ENCODE measurements at places on chromosomes 16 and 17. TPM values are rescaled to one million over a fixed set of nuclear protein-coding genes. Genes with fewer than 3 reads are reported as not detected.

- peaks cover 32% of the 10 kb centered on the region for H3K4me1 ChIP-seq
- no peaks in the 10 kb centered on the region for H3K27me3 ChIP-seq
- no peak overlapping the region for H3K4me3 ChIP-seq
These were observed 37.9 kb upstream of the TRAP1 start for GRCh38 chr16:3755249-3755648.

The KCNJ18 gene
- not detected for total RNA-seq

DNA sequence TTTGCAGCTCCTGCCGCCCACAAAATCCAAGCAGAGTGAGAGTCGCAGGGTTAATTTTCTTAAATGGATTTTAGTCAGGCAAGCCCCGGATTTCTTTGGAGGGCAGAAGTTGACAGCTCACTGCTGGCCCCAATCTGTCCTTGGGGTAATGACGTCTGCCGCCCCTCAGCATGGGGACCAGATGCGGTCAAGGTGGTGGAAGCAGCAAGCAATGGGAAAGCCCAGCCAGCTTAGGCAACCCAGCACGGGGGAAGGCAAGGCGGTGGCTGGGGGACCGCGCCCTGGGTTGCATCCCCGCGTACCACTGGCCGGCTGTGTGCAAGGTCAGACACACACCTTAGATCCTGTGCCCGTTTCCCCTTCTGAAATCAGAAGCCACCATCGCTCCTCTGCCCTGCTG, 321.7 kb downstream of the C16orf95 start:
- peaks cover 24% of the 10 kb centered on the region for H3K4me1 ChIP-seq
- no peak for DNase-seq
- peaks cover 4% of the 10 kb centered on the region for H3K36me3 ChIP-seq
- H3K27ac ChIP-seq = no peak overlapping the region

DNA sequence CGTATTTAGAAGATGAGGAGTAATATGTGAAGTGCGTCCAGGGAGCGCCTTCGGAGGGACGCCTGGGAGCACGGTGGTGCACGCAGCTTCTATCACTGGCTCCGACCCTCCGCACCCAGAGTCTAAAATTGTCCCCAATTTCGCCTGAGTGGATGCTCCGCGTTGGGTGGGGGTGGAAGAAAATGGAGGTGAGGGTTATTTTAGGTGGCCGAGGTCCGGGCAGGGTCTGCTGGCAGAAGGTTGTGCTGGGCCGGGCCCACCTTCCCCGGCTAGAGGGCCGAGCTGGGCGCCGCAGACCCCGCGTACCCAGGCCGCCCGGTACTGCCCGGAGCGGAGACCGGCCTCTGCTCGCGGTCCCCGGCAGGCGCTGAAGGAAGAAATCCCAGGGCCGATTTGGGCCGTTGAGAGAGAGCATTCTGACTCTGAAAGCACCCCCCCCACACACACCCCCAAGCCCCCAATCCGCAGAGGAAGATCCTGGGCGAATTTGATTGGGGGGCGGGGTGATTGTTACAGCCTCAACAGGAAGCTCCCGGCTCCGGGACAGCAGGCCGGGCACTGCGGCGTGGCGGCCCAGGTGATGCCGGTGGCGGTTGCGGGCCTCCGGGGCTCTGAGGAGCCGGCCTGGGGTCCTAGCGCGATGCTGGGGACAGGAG, 3.0 kb downstream of the BAHCC1 start:
- no peaks in the 10 kb centered on the region for H3K36me3 ChIP-seq
- H3K4me3 ChIP-seq = peak overlapping the region; percentile 88
- DNase-seq = no peak
- no peaks in the 10 kb centered on the region for H3K27me3 ChIP-seq
- H3K27ac ChIP-seq = peak overlapping the region; percentile 97

The TBC1D3I gene
- total RNA-seq = 0.60 TPM

DNA sequence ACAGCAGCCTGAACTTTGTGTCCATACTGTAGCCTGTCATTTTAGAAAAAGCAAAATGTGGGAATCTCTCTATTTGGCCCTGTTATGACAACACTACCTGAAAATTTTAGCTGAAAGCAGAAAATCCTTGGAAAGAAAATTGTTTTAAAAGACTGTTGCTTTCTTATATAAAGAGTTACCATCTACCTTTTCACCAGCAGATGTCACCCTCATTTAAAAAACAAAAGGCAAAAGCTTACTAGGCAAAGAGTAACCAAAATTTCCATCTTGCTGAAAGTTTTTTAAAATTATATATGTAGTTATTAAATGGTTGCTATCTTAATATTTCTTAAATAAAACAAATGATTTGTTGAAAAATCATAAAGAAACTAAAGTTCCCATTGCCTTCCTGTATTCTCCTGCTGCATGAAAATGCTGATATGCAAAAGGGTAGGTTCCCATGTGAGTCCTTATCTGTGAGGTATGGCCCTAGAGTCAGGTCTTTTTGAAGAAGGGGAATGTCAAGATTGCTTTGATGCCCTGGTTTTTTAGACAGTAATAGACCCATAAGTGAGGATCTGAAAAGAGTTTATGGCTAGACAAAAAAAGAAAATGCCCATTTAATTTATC, 61.0 kb downstream of the TNRC6C start:
- H3K4me3 ChIP-seq = no peak overlapping the region
- no peaks in the 10 kb centered on the region for H3K4me1 ChIP-seq
- no peak overlapping the region for H3K27ac ChIP-seq
- DNase-seq = no peak
- H3K27me3 ChIP-seq = no peaks in the 10 kb centered on the region

DNA sequence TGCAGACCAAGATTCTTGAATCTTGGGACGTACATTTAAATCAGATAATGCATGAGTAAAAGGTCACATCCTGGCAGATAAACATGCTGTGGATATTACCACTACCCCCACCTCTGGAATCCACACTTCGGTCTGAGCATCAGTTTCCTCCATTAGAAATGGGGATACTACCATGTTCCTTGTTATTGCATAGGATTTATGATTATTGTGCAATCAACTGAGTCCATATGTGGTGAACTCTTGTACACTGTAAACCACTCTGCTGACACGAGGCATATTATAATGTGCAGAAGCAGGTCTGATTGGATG, 108.7 kb downstream of the VAT1L start:
- no peaks in the 10 kb centered on the region for H3K27me3 ChIP-seq
- H3K27ac ChIP-seq = no peak overlapping the region
- H3K36me3 ChIP-seq = no peaks in the 10 kb centered on the region
- DNase-seq = no peak

DNA sequence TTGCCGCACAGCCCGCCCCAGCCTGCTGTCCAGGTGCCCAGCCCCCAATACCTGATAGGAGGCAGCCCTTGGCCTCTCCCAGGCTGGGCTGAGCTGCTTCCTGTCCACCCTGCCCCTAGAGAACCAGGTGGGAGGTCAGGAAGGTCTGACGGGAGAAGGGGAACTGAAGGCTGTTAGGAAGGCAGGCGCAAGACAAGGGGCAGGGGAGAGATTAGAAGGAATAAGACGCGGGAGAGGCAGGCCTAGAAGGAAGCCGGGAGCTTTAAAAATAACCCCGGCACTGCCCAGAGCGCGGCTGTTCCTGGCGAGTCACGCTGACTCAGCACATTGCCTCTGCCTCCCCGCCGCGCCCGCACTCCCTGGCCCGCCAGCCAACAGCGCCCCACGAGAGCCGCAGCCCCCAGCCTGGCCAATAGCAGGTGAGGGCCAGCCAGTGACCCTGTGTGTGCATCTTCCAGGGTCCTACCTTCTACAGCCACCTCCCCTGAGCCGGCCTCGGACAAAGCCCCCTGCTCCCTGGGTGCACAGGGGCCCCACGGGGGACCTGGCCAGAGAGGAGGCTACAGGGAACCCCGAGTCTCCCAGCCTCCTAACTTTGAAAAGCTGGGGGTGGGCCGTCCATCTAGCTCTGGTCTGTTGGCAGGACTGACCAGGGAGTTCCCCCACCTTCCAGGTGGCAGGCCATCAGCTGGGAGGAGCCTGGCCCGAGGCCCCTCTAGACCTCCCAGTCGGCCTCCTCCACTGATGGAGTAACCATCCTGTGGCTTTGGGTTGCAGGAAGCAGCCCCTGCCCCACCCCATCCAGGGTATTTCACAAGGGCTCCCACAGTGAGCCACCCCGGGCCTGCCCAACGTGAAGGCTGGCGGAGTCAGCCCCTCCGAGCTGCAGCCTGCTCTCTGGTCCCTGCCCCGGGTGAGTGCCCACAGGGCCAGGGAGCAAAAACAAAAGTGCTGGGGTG, 4.0 kb downstream of the MAFG start:
- H3K36me3 ChIP-seq = peaks cover 8% of the 10 kb centered on the region
- peaks cover 41% of the 10 kb centered on the region for H3K4me1 ChIP-seq
- H3K27me3 ChIP-seq = no peaks in the 10 kb centered on the region
- peak overlapping the region; percentile 93 for H3K27ac ChIP-seq
- no peak for DNase-seq

GRCh38 chr17:540631-541030, 174.0 kb downstream of the VPS53 start:
- H3K4me1 ChIP-seq = peaks cover 9% of the 10 kb centered on the region
- H3K27ac ChIP-seq = no peak overlapping the region
- DNase-seq = no peak
- no peak overlapping the region for H3K4me3 ChIP-seq
- peaks cover 18% of the 10 kb centered on the region for H3K36me3 ChIP-seq

- H3K36me3 ChIP-seq = peaks cover 4% of the 10 kb centered on the region
- H3K27me3 ChIP-seq = no peaks in the 10 kb centered on the region
- H3K4me1 ChIP-seq = peaks cover 9% of the 10 kb centered on the region
- DNase-seq = no peak
- no peak overlapping the region for H3K4me3 ChIP-seq
These were observed 131.1 kb downstream of the ZNF423 start for GRCh38 chr16:49724774-49725173.

The LLGL2 gene
- 1.5 TPM for total RNA-seq

The CRHR1 gene
- not detected for total RNA-seq

The PLD6 gene
- 0.68 TPM for total RNA-seq

- no peak for DNase-seq
- no peaks in the 10 kb centered on the region for H3K36me3 ChIP-seq
- H3K27ac ChIP-seq = no peak overlapping the region
- peaks cover 27% of the 10 kb centered on the region for H3K4me1 ChIP-seq
These were observed 2.3 kb upstream of the CHST6 start for GRCh38 chr16:75497558-75497957.

GRCh38 chr16:66004699-66005098, 361.8 kb upstream of the CDH5 start:
- peaks cover 33% of the 10 kb centered on the region for H3K4me1 ChIP-seq
- H3K27ac ChIP-seq = peak overlapping the region; percentile 53
- no peaks in the 10 kb centered on the region for H3K27me3 ChIP-seq
- no peak overlapping the region for H3K4me3 ChIP-seq

DNA sequence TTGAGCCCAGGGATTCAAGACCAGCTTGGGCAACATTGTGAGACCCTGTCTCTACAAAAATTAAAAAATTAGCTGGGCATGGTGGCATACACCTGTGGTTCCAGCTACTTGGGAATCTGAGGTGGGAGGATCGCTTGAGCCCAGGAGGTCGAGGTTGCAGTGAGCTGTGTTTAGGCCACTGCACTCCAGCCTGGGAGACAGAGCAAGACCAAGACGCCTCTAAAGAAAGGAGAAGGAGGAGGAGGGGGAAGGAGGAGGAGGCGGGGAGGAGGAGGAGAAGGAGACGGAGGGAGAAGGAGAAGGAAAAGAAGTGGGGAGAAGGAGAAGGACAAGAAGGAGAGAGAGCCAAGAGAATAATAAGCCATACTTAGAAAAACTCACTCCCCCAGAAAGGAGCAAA, 35.9 kb downstream of the STXBP4 start:
- no peaks in the 10 kb centered on the region for H3K36me3 ChIP-seq
- H3K27me3 ChIP-seq = no peaks in the 10 kb centered on the region
- no peak overlapping the region for H3K4me3 ChIP-seq
- H3K27ac ChIP-seq = no peak overlapping the region
- no peaks in the 10 kb centered on the region for H3K4me1 ChIP-seq
- no peak for DNase-seq

GRCh38 chr16:75250809-75251279, 580 bp downstream of the BCAR1 start:
- H3K36me3 ChIP-seq = peaks cover 2% of the 10 kb centered on the region
- no peak for DNase-seq
- H3K27ac ChIP-seq = peak overlapping the region; percentile 93
- peak overlapping the region; percentile 90 for H3K4me3 ChIP-seq
- H3K4me1 ChIP-seq = peaks cover 86% of the 10 kb centered on the region

The OTOP3 gene
- not detected for total RNA-seq

The TLCD1 gene
- total RNA-seq = 12.9 TPM

GRCh38 chr16:69930117-69930776, 20.9 kb upstream of the CLEC18A start:
- H3K4me3 ChIP-seq = no peak overlapping the region
- H3K27me3 ChIP-seq = no peaks in the 10 kb centered on the region
- DNase-seq = peak; percentile 68
- no peak overlapping the region for H3K27ac ChIP-seq

GRCh38 chr17:57174591-57174990, 81.7 kb upstream of the MSI2 start:
- peaks cover 2% of the 10 kb centered on the region for H3K36me3 ChIP-seq
- DNase-seq = no peak
- H3K27ac ChIP-seq = no peak overlapping the region

The MKS1 gene
- total RNA-seq = 16.2 TPM

DNA sequence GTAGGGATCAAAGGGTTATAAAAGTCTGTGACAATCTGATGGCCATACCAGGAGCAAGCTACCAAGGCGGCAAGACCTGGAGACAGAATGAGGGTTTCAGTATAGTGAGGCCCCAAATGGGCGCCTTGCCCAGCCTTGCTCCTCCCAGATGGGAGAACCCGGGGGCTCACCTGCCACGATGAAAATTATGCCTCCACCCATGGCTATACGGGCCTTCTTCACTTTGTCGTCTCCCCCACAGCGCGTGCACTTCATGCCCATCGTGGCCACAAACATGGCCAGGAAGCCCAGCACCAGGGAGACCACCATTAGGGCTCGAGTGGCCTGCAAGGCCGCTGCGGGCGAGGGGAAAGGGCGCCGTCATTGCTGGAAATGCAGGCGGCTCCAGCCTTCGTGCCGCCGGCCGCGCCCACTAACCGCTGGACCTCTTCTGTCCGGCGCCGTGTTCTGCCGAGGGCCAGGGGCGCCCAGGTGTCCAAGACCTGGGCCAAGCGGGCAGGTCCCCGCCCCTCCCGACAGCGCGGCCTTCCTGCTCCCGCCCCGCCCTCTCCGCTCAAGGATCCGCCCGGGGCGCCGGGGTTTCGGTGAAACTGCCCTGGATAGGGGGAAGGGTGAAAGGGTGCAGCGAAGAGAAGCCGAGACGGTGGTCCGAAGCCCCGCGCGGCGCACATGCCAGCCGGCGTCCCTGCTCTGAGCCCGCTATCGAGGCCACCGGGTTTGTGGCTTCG, 1.5 kb downstream of the CLDN7 start:
- peaks cover 22% of the 10 kb centered on the region for H3K4me1 ChIP-seq
- peak overlapping the region; percentile 61 for H3K4me3 ChIP-seq
- no peak for DNase-seq
- no peak overlapping the region for H3K27ac ChIP-seq
- H3K36me3 ChIP-seq = peaks cover 19% of the 10 kb centered on the region
- H3K27me3 ChIP-seq = peaks cover 11% of the 10 kb centered on the region

All from chondrocyte (in vitro differentiated cells).